ENCODE measurements at places on chromosomes 1 and 21.
A peak's percentile ranks its signal among the peaks of the same experiment; 100 is the strongest.

DNA sequence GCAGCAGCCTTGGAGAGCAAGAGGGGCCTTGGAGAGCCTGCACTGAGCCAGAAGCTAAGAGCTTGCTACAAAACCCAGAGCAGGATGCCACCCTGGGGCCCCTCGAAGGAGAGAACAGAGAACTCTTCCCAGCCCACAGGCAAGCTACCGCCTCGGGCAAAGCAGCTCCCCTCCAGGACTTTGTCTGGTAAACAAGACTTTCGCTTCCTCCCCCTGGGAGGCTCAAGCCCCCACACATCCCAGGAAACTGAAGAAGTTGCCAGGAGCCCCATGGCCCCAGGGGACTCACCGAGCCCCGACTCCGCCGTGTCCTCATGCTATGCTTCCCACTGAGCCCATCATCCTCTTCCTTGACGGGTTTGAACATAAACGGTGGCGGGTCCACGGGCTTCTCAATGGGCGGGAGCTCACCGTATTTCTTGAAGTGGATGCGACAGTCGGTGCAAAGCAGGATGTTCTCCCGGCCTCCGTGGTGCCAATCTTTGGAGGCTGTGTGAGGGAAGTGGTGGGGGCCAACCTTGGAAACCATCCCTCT lies 45.9 kb downstream of the SLC45A1 start:
- peaks cover 10% of the 10 kb centered on the region for H3K36me3 ChIP-seq
- no peak for DNase-seq
- peaks cover 2% of the 10 kb centered on the region for H3K4me1 ChIP-seq

DNA sequence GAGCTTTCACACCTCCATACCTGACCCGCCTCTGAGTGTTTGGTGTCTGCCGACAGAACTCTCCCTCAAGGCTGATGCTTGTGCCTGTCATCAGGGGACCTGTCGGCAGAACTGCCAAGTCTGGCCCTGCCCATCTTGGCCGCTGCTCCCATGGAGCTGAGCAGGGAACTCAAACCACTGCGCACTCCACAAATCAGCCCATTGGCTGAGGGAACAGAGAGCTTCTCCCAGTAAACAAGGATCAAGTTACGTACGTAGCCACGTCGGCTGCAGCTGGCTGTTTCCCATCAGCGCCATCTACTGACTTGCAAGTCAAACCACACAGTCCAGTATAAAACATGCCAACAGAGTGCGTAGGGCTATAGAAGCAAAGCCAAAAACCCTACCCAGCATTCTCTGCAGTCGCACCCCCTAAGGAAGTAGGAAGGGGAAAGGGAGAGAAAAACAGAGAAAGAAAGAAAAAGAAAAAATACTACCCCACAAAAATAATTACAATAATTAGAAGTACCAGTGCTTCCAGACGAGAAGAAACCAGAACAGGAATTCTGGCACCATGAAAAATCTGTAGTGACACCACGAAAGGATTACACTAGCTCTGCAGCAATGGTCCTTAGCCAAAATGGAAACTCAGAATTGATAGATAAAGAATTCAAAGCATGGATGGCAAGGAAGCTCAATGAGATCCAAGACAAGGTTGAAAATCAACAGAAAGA lies 13.1 kb downstream of the KRTAP13-1 start:
- H3K27ac ChIP-seq, result no peak overlapping the region
- no peaks in the 10 kb centered on the region for H3K36me3 ChIP-seq
- H3K27me3 ChIP-seq, result peaks cover 11% of the 10 kb centered on the region
- peak; percentile 20 for DNase-seq
- H3K4me3 ChIP-seq, result no peak overlapping the region
- H3K4me1 ChIP-seq, result no peaks in the 10 kb centered on the region

DNA sequence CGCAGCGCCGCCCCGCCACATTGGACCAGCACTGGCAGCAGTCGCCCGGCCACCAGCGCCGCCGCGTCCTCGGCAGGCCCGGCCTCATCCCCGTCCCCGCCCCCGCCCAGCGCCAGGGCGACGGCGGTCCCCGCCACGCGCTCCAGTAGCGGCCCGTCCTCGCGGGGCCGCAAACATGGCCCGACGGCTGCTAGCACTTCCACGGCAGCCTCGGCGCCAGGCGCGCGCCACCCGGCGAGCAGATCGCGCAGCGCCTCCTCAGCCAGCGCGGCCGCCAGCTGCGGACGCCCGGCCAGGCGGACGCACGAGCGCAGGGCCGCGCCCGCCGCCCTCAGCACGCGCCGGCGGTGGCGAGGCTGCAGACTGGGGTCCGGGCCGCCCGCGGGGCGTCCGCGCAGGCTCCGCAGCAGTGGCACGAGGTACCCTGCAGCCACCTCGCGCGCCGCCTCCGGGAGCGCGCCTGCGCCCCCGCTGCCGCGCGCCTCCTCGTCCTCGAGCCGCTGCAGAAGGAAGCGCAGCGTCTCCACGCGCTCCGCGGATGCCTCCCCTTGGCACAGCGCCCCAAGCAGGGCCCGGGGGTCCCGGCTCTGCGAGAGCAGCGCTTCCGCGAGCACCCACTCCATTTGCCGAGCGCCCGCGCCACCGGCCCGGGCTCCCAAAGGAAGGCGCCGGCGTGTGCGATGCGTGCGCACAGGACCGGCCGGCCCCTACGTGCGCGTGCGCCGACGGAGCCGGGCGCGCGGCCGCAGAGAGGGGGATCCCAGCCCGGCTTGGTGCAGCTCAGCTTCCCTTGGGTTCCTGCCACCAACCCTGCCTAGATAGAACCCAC lies at the start of gene TARBP1:
Gene TARBP1, minus strand, starts transcription at position 699 of the 829 bp plus-strand sequence. Its CDS starts 76 bp downstream, at position 623.
- H3K4me1 ChIP-seq, result peaks cover 49% of the 10 kb centered on the region
- DNase-seq, result peak; percentile 79
- H3K4me3 ChIP-seq, result peak within 1 kb of the TSS; percentile 88
- peak within 1 kb of the TSS; percentile 79 for H3K27ac ChIP-seq
- peaks cover 17% of the 10 kb centered on the region for H3K36me3 ChIP-seq

- H3K27me3 ChIP-seq, result peaks cover 3% of the 10 kb centered on the region
- no peaks in the 10 kb centered on the region for H3K36me3 ChIP-seq
- H3K4me1 ChIP-seq, result no peaks in the 10 kb centered on the region
- no peak overlapping the region for H3K27ac ChIP-seq
- H3K4me3 ChIP-seq, result no peak overlapping the region
Measured at GRCh38 chr21:41635874-41636273, 127.9 kb upstream of the TMPRSS2 start.

GRCh38 chr1:232459826-232460225 lies 170.1 kb downstream of the SIPA1L2 start:
- no peak overlapping the region for H3K4me3 ChIP-seq
- DNase-seq, result no peak
- peaks cover 4% of the 10 kb centered on the region for H3K36me3 ChIP-seq
- H3K27me3 ChIP-seq, result no peaks in the 10 kb centered on the region
- H3K4me1 ChIP-seq, result peaks cover 11% of the 10 kb centered on the region

- H3K4me3 ChIP-seq, result no peak overlapping the region
- peaks cover 11% of the 10 kb centered on the region for H3K27me3 ChIP-seq
- no peaks in the 10 kb centered on the region for H3K4me1 ChIP-seq
Measured at GRCh38 chr1:20723159-20723536, 5.3 kb upstream of the KIF17 start.

DNA sequence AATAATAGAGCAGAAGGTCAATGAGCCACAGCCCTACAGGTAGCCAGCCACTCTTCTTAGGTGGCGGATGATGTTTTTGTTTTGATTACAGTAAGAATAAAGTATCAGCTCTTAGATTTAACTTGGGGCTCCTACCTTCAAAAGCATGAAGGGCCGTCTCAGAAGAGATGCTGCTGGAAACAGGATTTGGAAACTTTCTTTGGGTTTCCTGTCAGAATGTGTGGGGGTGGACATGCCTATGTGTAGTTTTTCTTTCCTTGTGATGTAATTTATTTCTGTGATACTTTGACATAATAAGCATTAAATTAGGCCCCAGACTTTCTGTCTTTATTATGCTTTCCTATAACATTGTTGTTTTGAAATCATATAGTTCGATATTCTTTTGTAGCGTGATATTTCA lies 1.5 kb downstream of the RAP1A start:
- peaks cover 65% of the 10 kb centered on the region for H3K4me1 ChIP-seq
- peak overlapping the region; percentile 99 for H3K4me3 ChIP-seq
- H3K36me3 ChIP-seq, result peaks cover 39% of the 10 kb centered on the region
- H3K27ac ChIP-seq, result peak overlapping the region; percentile 96
- DNase-seq, result peak; percentile 52
- H3K27me3 ChIP-seq, result no peaks in the 10 kb centered on the region

DNA sequence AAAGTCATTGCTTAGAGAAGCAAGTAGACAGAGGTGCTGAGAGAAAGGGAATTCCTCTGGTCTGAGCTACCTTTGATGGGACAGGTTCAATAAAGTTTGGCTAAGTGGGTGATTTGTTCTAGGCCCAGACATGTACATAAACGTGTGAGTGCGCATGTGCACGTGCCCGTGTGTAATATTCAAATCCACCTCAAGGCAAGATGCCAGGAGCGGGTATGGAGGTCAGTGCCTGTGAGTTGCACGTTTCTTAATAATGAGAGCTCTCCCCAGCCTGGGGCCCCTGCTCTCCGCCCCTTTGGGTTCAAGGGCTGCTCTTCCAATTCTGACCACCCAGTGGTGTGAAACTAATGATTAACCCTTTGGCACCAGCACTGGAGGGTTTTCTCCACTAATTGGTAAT lies 53.8 kb upstream of the LMO4 start:
- no peak overlapping the region for H3K4me3 ChIP-seq
- no peak overlapping the region for H3K27ac ChIP-seq
- peaks cover 5% of the 10 kb centered on the region for H3K27me3 ChIP-seq
- DNase-seq, result no peak

DNA sequence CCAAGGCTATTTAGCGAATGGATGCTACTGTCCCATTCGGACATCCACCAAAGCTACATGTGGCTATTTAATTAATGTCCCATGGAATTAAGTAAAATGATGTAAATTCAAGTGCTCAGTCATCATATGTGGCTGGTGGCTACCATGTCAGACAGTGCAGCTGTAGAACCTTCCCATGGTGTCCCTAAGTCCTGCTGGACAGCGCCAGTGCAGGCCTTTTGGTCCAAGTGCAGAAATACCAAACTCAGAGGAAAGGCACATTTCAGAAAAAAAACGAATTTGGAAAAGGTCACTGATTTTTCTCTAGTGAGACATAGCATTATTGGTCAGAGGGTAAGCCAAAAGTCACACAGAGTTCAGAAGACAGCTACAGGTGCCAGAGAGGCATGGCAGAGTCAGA lies 17.6 kb downstream of the TMPRSS2 start:
- H3K4me1 ChIP-seq, result no peaks in the 10 kb centered on the region
- no peaks in the 10 kb centered on the region for H3K36me3 ChIP-seq
- H3K27me3 ChIP-seq, result peaks cover 3% of the 10 kb centered on the region
- DNase-seq, result no peak
- no peak overlapping the region for H3K27ac ChIP-seq

GRCh38 chr1:219067350-219067712 lies 106.3 kb upstream of the LYPLAL1 start:
- peaks cover 4% of the 10 kb centered on the region for H3K4me1 ChIP-seq
- no peak overlapping the region for H3K27ac ChIP-seq
- no peaks in the 10 kb centered on the region for H3K36me3 ChIP-seq
- no peak for DNase-seq
- no peak overlapping the region for H3K4me3 ChIP-seq
- peaks cover 3% of the 10 kb centered on the region for H3K27me3 ChIP-seq

DNA sequence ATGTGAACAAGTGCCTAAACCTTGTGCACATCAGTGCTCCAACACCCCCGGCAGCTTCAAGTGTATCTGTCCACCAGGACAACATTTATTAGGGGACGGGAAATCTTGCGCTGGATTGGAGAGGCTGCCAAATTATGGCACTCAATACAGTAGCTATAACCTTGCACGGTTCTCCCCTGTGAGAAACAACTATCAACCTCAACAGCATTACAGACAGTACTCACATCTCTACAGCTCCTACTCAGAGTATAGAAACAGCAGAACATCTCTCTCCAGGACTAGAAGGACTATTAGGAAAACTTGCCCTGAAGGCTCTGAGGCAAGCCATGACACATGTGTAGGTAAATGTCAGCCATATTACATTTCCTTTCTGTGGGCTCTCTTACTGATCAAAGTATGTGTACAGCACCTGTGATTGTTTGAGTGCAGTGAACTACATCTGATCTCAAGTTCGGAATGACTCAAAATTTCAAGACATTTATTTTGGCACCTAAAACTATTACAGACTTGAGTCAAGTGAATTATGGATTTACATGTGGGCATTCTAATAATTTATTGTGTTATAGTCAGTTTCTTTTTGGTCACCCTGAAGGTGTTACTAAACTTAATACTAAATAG lies 196.5 kb downstream of the TPR start:
- H3K36me3 ChIP-seq, result no peaks in the 10 kb centered on the region
- H3K27me3 ChIP-seq, result peaks cover 8% of the 10 kb centered on the region
- no peak for DNase-seq
- H3K27ac ChIP-seq, result no peak overlapping the region
- no peak overlapping the region for H3K4me3 ChIP-seq

DNA sequence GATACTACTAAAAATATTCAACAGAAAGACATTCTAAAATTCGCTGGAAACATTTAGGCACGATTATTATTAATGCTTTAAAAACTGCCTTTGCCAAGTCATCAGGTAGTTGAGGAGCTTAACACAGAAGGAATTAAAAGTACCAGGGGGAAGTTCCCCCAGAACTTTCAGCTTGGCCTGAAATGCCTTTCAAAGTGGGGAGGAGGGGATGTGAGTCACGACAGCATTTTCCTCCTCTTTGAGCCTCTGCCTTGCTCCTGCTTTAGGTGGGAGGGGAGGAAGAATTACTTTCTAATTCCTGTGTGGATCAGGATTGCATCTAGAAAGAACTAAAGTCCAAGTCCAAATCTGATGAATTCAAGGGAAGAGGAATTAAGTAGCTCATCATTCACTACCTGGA lies 183.7 kb downstream of the CLIC6 start:
- H3K27ac ChIP-seq, result peak overlapping the region; percentile 68
- peaks cover 20% of the 10 kb centered on the region for H3K4me1 ChIP-seq
- peaks cover 28% of the 10 kb centered on the region for H3K36me3 ChIP-seq

- DNase-seq, result no peak
- H3K27ac ChIP-seq, result peak overlapping the region; percentile 83
- peaks cover 75% of the 10 kb centered on the region for H3K4me1 ChIP-seq
- peaks cover 61% of the 10 kb centered on the region for H3K36me3 ChIP-seq
- H3K4me3 ChIP-seq, result no peak overlapping the region
Measured at GRCh38 chr1:12469990-12470389, 148.0 kb downstream of the DHRS3 start.

- no peak overlapping the region for H3K27ac ChIP-seq
- DNase-seq, result no peak
- no peaks in the 10 kb centered on the region for H3K27me3 ChIP-seq
- H3K4me3 ChIP-seq, result no peak overlapping the region
- H3K4me1 ChIP-seq, result peaks cover 9% of the 10 kb centered on the region
- peaks cover 4% of the 10 kb centered on the region for H3K36me3 ChIP-seq
Measured at GRCh38 chr1:219323426-219323825, 149.7 kb downstream of the LYPLAL1 start.

GRCh38 chr1:198915327-198916231 lies 276.7 kb downstream of the PTPRC start:
- peaks cover 32% of the 10 kb centered on the region for H3K36me3 ChIP-seq
- no peak overlapping the region for H3K27ac ChIP-seq
- DNase-seq, result no peak
- no peak overlapping the region for H3K4me3 ChIP-seq

Measured in activated CD8-positive, alpha-beta T cell treated with anti-CD3 and anti-CD28 coated beads for 36 hours (primary cell).